Stimulated activated CD4-positive, alpha-beta T cell treated with anti-CD3 and anti-CD28 coated beads, Interleukin-1b, Interleukin-23, amount 100 ng/mL, for 1 hour (primary cell): ENCODE measurements at places on chromosomes 6 and 20.

DNA sequence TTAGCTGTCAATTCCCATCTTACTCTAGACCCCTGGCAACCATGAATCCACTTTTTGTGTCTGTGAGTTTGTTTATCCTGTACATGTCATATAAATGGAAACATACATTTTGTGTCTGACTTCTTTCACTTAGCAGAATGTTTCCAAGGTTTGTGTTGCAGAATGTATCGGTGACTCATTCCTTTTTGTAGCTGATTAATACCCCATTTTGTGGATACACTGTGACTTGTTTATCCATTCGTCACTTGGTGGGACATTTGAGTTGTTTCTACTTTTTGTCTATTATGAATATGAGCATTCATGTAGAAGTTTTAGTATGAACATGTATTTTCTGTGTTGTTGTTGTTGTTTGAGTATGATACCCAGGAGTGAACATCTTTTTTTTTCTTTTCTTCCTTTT is 21.4 kb downstream of the CDYL start:
- DNase-seq, result no peak

DNA sequence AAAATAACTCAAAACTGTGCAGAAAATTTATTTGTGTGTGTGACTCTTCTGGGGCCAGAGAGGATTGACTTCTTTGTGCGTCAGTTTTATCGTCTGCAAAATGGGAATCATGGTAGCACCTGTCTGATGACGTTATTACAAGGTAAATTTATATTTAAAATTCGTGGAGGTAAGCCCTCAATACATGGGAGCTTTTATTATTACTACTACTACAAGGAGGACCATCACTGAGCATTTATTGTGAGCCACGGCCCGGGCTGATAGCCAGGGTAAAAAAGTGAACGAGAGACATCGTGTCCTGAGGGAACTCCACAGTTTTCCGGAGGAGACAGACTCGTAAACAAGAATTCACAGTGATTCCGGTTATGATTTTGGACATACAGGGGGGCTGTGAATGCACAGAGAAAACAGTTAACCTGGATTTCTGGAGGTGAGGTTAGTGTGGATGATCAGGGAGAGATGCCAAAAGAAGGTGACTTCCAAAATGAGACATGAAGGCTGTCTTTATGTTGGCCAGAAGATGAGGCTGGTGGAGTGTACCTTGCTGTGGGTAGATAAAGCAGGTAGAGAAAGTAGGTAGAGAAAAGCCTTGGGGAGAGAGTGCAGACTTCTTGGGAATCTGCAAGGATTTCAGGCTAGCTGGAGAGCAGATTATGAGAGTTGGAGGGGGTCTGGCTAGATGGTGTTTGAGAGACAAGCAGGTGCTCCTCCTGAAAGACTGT is 10.6 kb upstream of the SERINC3 start:
- no peak for DNase-seq

GRCh38 chr6:154445417-154445816 is 65.1 kb downstream of the CNKSR3 start:
- DNase-seq, result no peak

- DNase-seq, result no peak
Observed at GRCh38 chr6:149999636-150000035, 25.7 kb downstream of the RAET1L start.

DNA sequence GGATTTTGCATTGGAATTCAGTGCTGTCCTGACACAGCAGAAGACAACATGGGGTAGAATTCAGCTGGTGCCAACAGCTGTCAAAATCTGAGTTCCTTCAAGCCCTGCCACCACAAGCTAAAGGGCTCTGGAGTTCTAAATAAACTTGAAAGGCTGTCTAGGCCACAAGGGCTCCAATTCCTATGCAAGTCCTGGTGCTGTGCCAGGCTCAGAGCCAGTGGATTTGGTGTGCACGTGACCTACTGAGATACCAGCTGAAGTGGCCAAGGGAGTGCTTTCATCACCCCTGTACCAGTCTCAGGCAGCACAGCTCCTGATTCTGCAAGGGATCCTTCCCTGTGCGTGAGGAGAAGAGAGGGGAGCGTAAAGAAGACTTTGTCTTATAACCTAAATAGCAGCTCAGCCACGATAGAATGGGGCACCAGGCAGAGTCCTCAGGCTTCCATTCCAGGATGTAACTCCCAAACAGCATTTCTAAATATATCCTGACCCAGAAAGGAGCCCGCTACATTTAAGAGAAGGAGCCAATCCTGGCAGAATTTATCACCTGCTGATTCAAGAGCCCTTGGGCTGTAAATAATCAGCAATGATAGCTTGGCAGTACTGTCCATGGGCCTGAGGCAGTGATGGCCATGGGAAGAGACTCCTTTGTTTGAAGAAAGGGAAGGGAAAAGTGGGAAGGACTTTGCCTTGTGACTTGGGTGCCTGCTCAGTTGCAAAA is 881.2 kb upstream of the EPHA7 start:
- DNase-seq, result no peak

DNA sequence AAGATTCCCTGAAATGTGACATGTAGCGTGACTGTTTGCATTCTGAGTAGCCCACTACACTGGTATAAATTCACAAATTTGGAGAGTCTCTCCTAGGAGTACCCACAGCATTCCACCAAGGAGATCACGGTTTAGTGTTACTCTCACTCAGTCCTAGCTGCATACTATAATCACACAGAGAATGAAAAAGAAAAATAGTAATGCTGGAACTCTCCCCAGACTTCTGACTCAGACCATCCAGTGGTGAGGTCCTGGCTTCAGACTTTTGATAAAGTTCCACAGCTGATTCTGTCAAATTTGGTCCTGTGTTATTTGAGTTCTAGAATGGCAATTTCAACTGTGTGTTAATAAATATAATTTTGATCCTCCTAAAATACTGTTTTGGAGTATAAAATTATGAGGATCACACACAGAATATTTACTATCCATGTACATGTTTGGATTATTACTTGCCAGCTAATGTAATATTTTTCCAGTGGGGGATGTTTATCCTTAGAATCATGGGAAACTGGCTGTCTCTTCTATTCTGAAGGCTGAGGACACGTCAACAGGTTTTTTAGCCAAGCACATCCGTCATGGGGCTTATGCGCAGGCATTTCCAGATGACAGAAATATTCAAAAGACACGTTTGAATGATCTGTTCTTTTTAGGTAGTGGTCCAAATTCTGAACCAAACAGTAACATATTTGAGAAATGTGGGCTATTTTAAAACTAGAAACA is 5.1 kb upstream of the KIAA0408 start:
- DNase-seq, result no peak

- DNase-seq, result no peak
Observed at GRCh38 chr6:41576667-41577066, 30.5 kb downstream of the FOXP4 start.

DNA sequence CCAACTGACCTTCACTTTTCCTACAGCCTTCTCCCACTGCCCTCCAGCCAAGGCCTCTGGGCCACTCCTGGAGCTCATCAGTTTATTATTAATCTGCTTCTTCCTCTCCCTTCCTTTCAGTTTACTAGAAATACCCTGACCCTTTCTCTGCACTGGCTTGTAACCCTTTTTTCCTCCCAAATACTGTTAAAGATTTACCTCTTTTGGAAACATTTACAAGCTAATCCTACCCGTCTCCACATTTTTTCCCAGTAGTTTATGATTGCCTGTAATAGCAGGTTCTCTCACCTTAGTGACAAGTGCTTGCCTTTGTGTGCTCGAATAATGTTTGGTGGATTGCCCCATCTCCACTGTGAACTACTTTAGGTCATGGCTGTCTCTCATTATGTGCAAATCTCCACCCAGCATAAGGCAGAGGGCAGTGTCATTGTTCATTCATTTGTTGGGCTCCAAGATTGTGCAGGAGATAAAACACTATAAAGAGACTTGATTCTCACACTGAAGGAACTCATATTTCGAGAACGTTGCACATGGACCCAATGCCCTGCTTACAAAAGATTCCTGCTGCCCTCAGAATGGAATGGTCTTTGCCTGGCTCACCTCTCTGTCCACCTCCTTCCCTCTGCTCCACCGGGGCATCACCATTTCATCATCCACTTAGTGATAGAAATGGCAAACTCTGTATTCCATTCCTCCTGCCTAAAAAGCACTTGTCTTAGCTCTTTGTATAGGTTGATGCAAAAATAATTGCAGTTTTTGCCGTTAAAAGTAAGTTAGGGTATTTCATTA is 491.1 kb downstream of the UTRN start:
- no peak for DNase-seq
